ENCODE measurements at places on chromosomes 13 and 19.
A peak's percentile ranks its signal among the peaks of the same experiment; 100 is the strongest.

GRCh38 chr13:34114581-34114980, 296.6 kb downstream of the RFC3 start:
- no peak for DNase-seq

DNA sequence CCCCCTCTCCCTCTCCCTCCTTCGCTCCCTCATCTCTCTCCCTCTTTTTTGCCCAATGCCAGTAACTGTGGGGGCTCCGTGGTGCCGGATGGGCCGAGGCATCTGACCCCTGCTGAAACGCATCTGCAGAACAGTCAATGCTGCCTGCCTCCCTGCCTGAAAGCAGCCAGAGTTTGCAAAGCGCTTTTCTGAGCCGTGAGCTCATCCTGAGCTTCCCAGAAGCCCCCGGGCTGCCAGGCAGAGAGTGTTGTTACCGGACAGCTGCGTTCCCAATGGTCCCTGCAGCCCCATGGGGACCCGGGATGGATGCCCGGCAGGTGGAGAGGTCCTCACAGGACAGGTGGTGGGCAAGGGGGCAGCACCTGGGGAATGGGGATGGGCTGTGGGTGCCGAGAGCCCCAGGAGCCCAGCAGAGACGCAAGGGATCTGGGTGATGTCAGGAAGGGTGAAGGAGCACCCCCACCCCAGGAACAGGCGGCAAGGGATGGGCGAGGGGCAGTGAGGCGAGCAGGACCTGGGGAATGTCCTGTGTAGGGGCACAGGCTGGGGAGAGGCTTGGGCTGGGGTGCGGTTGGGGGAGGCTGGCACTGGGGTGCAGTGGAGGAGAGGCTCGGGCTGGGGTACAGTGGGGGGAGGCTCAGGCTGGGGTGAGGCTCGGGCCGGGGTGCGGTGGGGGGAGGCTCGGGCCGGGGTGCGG, 33.0 kb downstream of the GPX4 start:
- no peak for DNase-seq

- DNase-seq = no peak
These were observed 949 bp downstream of the SERTAD1 start for GRCh38 chr19:40424637-40425449.

DNA sequence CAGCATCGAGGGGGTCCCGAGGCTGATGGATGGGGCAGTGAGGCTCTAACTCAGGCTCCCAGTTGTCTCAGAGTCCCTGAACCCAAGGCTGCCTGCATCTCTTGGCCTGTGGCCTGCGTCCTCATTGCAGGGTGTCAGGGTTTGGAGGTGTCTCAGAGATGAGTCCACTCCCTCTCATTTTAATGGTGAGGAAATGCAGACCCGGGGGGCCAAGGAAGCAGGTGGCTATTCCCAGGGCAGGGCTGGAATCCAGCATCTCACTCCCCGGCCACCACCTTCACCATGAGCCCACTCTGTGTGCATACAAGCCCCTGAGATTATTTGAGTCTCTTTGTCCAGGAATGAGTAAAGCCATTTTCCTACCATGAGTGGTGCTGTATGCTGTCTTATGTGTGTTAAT, 21.4 kb downstream of the TEX29 start:
- no peak for DNase-seq

GRCh38 chr13:104577071-104577815, 1511.0 kb upstream of the SLC10A2 start:
- no peak for DNase-seq

GRCh38 chr19:5628919-5629481, 6.1 kb downstream of the SAFB start:
- peak; percentile 55 for DNase-seq

DNA sequence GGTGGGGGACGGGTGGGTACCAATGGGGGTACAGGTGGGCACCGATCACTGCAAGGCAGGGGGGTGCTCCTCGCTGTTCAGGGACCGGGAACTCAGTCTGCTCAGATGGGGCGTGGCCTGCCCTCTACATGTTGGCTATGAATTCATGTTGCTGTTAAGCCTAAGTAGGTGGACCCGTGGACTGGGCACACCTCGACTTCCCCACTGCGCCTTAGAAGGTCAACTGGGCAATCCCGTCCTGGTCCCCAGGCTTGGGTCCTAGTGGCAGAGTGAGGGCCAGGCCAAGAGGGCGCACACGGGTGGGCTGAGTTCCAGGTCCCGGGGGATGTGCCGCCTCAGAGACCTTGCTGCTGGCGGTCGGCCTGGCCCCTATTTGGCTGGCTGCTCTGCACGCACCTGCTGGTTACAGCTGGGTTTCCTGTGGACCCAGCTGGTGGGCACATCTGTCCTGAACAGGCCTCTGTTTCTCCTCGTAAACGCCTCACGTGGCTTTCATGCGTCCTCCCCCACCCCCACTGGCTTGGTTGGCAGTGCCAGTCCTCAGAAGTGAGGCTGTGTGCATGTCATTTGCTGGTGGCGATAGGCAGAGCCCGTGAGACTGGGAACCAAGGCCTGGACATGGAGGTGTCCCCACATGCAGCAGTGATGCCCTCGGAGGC, 13.5 kb upstream of the ZNF554 start:
- no peak for DNase-seq

- DNase-seq = peak; percentile 39
These were observed at the start of gene MEF2B for GRCh38 chr19:19170053-19170872. TSS of gene MEF2B (minus strand) at chr19:19170263. CDS start at chr19:19150735, 19,528 bp downstream.

DNA sequence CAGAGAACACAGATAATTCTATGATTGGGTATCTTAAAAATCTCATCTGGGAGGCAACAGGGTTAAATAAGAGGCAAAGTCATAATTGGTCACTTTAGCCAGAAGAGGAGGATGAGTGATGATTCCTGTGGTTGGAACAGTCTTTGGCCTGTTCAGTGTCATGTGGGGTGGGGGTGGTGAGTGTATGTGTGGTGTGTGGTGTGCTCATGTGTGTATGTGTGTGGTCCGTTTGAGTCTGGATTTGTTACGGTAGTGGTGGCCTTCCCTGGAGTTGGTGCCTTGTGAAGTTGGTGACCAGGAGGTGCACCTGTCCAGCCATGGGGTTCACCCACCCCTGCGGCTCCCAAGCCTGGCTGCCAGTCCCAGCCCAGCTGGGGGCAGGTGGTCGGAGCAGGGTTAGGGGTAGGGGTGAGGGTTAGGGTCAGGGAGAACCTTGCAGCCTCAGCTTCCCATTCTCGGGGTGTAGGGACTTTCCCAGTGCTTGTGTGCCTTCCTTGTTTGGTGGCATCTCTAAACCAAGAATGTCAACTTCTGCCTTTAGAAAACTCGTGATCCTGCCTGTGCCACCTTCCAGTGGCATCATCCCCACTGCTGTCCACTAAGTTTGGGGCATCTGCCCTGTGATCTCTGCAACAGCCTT, 97.5 kb downstream of the RAB20 start:
- DNase-seq = peak; percentile 74

DNA sequence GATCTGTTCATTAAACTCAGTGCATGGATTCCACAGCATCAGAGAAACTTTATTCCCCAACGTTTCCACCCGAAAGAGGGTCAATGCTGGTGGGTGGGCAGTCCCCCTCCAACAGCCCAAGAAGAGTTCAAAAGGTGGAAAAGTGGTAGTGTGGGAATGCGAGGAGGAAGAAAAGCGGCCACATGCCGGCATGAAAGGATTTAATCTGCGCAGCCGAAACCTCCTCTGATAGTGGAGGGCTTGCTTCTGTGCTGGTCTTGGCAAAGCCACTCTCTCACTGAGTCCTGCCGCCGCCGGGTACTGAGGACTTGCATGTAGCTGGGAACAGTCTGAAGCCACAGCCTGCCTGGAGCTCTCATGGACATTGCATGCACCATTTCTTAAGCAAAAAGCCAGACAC, 136.2 kb upstream of the ZNF536 start:
- no peak for DNase-seq

GRCh38 chr13:78777976-78778375, 119.0 kb upstream of the OBI1 start:
- no peak for DNase-seq

DNA sequence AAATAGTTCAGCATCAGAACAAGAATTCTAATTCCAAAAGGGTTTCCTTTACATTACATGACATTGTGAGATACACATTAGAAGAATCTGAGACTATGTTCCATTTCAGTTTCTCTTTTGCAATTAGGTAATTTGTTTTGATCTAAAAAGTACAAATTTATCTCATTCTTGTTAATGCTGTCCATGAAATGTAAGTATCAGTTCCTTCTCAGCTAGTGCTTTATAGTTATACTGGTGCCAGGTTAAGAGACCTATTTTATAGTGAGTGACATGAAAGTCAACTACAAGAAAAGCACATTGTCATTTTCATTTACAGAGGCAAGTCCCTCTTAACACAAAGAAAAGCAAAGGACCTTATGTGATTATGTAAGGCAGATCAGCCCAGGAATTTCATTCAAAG, 43.9 kb downstream of the RCBTB2 start:
- no peak for DNase-seq

DNA sequence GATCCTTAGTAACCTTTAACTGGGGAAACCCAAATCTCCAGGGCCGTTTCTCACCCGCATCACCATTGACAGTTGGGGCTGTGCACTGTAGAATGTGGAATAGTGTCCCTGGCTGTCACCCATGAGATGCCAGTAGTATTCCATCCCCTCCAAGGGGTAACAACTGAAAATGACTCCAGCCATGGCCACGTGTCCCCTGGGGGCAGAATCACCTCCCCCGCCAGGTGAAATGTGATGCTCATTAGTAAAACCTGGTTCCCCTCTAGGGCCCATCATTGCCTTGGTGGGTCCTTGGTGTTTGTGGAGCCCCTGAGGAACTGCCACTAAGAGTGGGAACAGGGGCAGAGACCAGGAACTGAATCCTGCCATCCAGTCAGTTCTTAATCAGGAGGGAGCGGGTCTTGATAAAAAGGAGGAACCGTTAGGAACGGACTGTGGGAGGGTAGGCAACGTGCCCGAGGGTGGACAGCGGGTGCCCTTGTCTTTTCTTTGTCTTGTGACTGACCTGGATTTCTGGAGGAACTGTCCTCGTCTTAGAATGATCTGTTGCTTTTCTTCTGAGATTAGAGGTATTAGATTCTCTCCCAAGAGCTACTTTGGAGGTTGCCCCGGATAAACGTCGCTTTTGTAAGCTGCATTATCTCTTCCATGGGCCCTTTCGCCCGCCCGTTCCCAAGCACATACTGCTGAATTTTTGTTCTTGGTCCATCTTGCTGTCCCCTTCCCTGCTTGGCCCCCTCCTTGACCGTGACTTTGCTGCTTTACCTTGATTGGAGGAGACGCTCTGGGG, 3.5 kb downstream of the MYO9B start:
- DNase-seq = no peak

- no peak for DNase-seq
These were observed 36.4 kb downstream of the STK24 start for GRCh38 chr13:98540476-98540875.

- DNase-seq = no peak
These were observed 359.3 kb upstream of the PCDH20 start for GRCh38 chr13:61774903-61775302.

DNA sequence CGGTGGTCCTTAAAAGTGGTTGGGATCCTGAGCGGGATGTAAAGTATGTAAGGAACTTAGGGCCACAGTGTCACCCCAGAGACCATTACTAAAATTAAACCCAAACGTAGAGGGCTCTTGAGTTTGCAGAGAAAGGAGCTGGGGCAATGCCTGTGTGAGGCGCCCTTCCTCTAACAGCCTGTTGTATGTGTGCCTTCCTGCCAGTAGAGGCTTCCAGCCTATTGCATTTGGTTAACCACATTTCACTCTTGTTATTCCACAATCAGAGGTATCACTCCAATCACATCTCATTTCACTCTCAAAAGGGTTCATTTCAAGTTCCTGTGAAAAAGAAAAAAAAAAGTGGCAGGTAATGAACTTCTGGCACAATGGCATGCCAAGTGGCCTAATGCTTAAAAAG, 29.4 kb downstream of the DIAPH3 start:
- DNase-seq = no peak

DNA sequence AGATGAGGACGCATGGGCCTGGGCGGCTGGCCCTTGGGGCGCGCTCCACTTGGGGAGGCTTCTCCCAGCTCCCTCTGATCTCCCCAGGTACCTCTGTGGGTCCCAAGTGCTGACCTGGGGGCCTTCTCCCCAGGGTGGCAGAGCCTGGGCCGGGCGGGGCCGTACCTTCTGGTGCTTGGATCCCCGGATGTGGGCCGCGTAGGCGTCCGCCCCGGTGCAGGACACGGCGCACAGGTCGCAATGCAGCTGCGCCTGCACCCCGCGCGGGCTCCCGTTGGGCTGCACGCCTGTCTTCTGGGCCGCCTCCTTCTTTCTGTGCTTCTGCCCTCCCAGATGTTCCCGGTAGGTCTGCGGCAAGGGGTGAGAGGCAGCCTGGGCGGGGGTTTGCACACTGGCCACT, 41.1 kb upstream of the MATK start:
- DNase-seq = no peak

GRCh38 chr19:10521461-10522171, 4.4 kb upstream of the S1PR5 start:
- no peak for DNase-seq

GRCh38 chr19:42284591-42285341, 15.7 kb downstream of the CIC start:
- no peak for DNase-seq

GRCh38 chr13:50129081-50129705, 113.9 kb downstream of the KCNRG start:
- DNase-seq = no peak

GRCh38 chr13:50222569-50223332, 207.5 kb downstream of the KCNRG start:
- DNase-seq = peak; percentile 94

DNA sequence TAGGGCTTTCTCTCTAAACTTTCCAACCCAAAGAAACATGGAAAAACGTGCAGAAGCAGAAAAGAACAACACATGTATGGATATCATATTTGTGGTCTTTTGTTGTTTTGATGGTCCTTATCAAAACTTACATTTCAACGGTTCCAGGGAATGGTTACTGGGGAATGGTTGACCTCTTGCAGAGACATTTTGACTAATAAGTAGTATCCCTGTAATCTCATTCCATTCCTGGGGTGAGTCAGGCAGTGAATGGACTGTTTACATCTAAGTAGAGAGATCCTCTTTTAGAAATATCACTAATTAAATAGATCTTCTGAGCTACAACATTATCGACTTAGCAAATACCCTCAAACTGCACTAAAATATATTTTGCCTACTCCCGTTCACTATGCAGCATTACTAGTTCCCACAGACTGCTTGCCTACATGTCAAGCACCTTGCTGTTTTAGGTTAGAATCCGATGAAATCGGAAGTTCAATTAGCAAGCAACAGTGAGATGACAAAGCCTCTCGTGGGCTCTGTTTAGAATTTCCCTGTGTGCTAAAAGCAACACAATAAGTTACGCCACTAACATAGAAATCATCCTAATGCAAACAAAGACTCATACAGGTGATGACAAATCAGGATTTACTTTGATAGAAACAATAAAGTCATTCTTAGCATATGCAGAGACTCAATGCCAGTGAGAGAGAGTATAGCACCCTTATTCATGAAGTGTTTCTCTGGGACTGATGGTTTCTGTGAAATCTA, 797.7 kb upstream of the ARGLU1 start:
- DNase-seq = no peak

GRCh38 chr19:2834294-2834871, 6.9 kb upstream of the ZNF555 start:
- no peak for DNase-seq

- no peak for DNase-seq
These were observed 818.4 kb downstream of the DIAPH3 start for GRCh38 chr13:59345311-59345710.

- peak; percentile 91 for DNase-seq
These were observed 110.9 kb downstream of the IER2 start for GRCh38 chr19:13260883-13261653.

- no peak for DNase-seq
These were observed 24.5 kb downstream of the LAMP1 start for GRCh38 chr13:113321546-113321945.

Data from CD14-positive monocyte (primary cell).